GM18507 (cell line): ENCODE measurements at places on chromosomes 11 and 22.

GRCh38 chr22:26367402-26368245 lies 61.4 kb upstream of the ASPHD2 start:
- DNase-seq: peak; percentile 15

DNA sequence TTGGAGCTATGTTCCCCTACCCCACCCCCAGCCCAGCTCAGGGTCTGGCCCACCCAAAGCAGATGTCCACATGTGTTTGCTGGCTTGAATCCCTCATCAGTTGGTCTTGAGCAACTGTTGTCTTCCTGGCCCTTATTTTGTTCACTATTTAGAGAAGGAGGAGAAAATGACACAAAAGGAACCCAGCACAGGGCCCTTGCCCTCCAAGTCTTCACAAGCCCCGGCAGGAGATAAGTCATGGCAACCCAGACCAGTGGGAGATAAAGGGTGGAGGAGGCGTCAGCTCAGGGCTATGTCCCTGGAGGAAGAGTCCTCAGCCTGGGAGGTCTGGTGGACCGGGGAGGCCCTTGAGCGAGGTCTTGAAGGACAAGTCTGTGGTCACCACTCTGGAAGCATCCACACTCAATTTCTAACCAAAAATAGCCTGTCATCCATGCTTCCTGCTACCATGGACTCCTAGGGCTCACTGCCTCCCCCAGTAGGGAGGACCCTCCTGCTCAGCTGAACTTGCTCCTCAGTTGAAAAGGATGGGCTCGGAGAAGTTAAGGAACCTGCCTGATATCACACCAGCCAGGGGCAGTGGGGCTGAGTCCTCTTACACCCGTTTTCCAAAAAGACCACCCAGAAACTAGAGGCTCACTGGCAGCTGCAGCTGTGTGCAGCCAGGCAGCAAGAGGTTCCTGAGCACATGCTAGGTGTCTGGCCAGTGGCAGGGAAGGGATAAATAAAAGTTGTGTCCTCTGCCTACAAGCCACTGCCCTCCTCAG lies 1.8 kb upstream of the RAB3IL1 start:
- DNase-seq: no peak

- no peak for DNase-seq
Measured at GRCh38 chr11:133207995-133208394, 324.3 kb downstream of the OPCML start.

DNA sequence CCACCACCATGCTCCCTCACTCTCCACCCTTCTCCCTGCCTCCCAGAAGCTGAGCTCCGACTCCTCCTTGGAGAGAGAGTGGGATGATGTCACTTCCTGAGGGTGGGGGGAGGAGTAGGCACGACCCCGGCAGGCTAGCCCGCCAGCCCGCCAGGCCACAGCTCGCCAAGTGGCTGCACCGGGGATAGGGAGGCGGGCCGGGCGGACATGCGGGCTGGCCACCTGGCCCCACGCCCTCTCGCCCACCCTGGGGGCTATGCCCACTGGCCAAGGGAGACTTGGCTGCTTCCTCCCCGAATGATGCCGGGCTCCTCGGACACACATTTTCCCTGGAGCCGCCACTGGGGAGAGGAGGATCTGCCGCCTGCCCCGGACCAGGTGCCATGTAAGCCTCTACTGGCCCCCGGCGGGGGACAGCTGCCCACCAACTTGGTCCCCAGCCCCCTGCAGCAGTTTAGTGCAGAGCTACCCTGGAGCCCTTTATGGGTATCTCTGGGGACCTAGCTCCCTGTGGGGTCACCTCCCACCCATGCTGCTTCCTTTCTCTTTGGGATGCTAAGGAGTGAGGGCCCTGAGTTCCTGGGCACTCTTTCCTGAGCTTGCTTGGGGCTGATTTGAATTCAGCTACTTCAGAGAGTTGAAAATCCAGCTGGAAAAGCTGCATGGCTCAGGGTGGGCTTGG lies 33.7 kb upstream of the MYRF start:
- DNase-seq: no peak

DNA sequence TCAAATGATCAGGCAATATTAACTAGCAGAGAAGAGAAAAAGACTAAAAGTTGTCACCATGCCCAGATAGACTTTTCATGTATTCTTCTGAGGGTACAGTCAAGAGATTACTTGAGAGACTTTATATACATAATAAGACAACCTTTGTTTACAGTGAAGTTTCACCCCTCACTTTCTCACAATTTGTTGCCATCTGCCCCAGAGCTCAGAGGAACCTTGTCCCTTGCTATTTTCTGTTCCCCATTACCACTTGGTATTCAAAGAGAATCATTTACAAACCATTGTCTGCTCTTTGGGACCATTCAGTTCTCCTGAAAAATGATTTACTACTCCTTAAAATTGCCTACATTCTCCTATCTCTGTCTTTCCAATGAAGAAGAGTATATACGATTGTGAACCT lies 544.6 kb downstream of the CNTN5 start:
- no peak for DNase-seq

DNA sequence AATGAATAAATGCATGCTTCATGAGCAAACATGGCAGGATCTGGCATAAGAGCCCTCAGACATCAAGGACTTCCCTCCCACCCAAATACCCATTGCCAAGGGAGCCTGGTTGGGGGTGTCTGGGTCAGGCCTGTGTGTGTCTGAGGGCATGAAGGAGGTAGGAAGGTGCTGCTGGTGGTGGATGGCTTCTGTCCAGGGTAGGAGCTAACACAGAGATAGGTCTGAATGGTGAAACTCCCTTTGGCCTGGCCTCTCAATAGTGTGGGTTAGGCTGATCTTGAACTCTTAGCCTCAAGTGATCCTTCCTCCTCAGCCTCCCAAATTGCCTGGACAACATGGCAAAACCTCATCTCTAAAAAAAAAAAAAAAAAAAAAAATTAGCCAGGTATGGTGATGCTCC lies 2.8 kb downstream of the AMPD3 start:
- DNase-seq: no peak

DNA sequence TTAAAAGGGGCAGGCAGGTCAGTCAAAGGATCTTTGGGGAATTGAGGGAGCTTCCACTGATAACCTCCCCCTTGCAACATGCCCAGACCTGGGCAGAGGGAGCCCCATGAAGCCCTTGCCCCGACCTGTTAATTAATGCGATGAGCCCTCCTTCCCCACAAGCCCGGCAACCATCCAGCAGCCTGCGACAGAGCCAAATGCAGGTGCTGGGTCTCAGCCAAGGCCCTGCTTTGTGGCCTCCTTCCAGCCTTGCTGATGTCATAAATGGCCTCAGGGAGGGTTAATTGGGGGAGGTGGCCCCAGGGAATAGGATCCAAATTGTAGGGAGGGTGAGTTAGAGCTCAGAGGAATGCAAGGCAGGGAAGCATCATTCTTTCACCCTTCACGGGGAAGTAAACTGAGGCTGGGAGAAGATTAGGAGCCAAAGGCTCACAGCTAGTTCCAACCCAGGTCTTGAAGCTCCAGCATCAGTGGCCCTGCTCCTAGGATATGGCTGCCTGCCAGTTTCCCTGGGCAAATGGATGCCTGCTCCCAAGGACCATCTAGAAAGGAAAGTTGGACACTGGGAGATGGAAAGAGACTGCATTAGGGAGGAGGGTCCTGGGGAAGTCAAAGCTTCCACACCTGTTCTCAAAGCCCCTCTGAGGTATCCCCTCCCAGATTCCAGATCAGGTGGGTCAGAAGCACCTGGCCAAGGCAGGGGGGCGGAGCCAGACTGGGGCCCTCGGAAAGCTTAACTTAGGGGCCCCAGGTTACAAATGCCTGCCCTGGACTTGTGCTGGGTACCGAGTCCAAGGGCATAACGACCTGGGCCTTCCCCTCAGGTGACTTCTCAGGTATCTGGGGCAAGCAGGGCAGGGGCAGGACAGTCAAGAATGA lies 34.1 kb downstream of the LMO1 start:
- DNase-seq: no peak

- no peak for DNase-seq
Measured at GRCh38 chr22:30813936-30814335, 119.3 kb downstream of the OSBP2 start.

- DNase-seq: no peak
Measured at GRCh38 chr11:15309296-15309695, 194.6 kb downstream of the INSC start.

GRCh38 chr11:20518323-20518834 lies 81.0 kb upstream of the SLC6A5 start:
- DNase-seq: no peak

GRCh38 chr22:20264614-20265452 lies 3.3 kb downstream of the RTN4R start:
- no peak for DNase-seq

GRCh38 chr22:45784357-45785277 lies 113.0 kb downstream of the ATXN10 start:
- DNase-seq: no peak
